ENCODE measurements at places on chromosomes 4 and X.

GRCh38 chrX:120559804-120560203 is 958 bp downstream of the CUL4B start:
- DNase-seq: no peak

DNA sequence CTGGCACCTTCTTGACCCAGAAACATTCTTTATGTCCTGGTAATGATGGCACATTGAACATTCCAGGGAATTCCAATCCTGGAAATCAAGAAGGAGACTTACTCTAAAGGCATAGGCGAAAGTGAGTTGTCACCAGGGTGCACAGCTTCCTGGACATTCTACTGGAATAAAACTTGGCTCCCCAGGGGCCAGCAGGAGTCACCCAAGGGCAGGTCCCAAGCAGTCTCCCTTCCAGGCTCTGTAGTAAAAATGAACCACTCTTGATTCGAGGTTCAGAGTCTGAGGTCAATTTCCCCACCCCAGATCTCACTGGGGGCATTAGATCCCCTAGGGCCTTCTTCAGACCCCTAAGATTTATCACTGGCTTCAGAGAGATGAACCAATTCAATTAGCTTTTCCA is 338.7 kb upstream of the GATB start:
- DNase-seq: no peak

- no peak for DNase-seq
These were observed 220.5 kb downstream of the IDS start for GRCh38 chrX:149284616-149285015.

DNA sequence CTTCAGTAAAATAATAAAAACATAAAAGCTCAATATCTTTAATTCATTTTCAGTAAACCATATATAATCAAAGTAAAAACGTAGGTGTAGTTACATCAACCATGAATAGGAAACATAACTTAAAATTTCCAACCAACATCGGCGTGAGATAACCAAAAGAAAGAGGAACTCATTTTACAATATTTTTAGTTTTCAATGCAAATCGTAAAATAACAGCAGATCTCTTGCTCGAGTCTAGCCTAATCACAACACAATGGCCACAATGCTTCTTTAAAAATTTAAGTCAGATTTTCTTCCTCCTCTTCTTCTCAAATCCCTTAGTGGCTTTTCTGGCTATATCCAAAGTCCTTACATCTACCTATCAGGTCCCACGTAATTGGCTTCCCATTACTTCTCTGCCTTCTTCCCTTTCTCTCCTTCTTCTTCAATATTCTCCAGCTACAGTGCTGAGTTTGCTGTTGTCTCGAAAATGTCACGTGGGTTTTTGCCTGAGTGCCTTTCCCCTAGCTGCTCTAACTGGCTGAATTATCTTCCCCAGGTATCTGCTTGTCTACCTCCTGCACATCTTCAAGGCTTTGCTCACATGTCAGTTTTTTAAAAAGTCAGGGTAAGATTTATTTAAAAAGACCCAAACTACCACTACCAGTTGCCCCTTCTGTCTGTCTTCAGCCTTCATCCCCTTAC is 90.9 kb upstream of the BANK1 start:
- no peak for DNase-seq

DNA sequence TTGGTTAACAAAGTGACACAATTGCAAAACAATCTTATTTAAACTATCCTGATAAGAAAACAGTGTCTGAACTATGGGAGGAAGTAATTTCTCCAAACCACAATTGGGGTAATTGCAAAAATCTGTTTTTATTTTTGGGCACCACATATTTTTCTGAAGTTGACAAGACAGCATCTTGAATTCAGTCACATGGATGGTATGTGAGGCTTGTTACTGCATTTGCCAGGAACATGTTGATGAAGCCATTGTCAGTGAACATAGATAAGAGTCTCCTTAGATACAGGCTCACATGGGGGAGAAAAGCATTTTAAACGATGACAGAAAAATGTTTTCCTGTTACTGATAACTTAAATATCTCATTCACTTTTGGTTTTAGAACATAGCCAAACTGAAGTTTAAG is 5.5 kb upstream of the USP53 start:
- no peak for DNase-seq
